ENCODE measurements at places on chromosomes 2 and 18. TPM values are rescaled to one million over a fixed set of nuclear protein-coding genes. Genes with fewer than 3 reads are reported as not detected.

DNA sequence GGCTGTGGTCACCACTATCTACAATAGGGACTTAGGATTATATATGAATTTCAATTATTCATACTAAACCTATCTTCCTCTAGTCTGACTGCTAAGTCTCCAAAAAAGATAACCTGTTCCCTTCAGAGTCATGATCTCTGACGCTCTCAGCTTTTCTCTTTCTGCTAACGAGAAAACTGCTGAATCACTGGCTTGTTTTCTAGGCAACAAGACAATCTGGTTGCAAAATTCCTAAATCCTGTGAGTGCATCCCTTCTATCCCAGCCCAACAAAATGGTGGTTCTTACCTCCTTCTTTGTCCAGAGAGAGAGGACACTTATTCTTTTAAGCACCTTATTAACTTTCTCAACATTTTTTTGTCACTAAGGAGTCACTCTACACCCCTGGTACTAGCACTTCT is 312.3 kb upstream of the PKDCC start:
- H3K4me1 ChIP-seq = no peaks in the 10 kb centered on the region
- DNase-seq = no peak
- H3K4me3 ChIP-seq = no peak overlapping the region
- no peaks in the 10 kb centered on the region for H3K27me3 ChIP-seq
- H3K36me3 ChIP-seq = no peaks in the 10 kb centered on the region

GRCh38 chr2:191757208-191757607 is 79.3 kb downstream of the NABP1 start:
- DNase-seq = no peak
- H3K4me1 ChIP-seq = peaks cover 21% of the 10 kb centered on the region
- no peak overlapping the region for H3K27ac ChIP-seq
- no peak overlapping the region for H3K4me3 ChIP-seq

DNA sequence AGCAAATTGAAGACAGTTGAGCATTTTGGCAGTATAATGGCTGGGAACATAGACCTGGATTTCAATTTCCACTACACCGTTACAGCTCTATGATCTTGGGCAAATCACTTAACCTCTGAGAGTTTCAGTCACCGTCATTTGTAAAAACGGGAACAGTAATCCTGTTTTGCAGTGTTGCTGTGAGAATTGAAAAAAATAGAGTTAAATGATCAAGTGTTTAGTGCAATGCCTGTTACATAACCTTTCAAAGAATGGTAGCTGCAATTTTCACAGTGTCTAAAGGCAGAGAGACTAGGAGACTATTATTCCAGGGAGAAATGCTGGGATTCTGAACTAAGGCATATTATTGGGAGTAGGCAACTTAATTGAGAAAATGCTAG is 2.0 kb downstream of the AGPS start:
- no peaks in the 10 kb centered on the region for H3K27me3 ChIP-seq
- no peak overlapping the region for H3K27ac ChIP-seq
- no peak overlapping the region for H3K4me3 ChIP-seq
- no peak for DNase-seq

DNA sequence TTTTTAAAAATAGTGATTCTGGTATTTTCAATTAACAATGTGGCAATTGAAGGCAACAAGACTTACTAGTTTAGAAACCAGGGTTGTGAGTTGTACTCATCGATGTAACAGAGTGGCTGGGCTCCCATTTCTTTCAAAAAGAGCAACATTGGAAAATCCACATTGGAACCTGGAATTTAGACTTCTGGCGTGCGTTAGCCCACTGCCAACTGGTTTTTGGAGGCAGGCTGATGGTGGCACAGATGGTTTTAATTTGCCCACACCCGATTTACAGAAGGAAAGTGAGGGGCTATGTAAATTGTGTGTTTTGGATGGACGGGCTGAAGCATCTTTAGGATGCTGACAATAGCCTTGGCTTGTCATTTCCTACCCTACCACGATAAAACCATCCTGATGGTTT is 66.3 kb downstream of the TRPM8 start:
- no peak for DNase-seq
- H3K36me3 ChIP-seq = no peaks in the 10 kb centered on the region
- H3K27me3 ChIP-seq = no peaks in the 10 kb centered on the region
- no peaks in the 10 kb centered on the region for H3K4me1 ChIP-seq
- H3K27ac ChIP-seq = no peak overlapping the region

DNA sequence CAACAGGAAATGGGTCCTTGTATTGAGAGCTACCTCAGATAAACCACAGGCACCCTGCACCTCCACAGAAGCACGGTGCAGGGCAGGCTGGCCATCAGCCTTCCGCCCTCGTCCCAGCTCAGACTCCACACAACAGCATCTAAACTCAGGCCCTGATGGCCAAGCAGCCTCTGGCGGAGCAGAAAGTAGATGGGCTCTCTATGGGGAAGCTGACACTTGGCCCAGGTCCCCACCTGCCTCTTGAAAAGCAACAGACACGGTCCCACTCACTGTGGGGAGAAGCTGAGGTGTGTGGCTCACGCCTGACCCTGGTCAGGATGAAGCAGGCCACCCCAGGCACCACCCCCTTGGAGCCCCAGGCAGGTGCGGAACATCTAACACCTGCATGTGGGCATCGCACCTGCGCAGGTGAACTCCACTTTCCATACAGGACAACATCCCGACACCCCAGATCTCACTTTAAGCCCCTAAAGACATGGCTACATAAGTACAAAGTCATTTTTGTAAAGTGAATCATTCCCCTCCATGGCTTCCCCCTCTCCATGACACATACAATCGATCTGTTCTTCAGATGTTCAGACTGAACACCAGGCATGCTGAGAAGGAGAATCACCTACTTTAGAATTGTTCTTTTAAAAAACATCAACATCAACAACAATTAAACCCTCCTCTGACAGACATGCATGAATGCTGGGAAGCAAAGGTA is 208.4 kb downstream of the ZBTB7C start:
- no peaks in the 10 kb centered on the region for H3K36me3 ChIP-seq
- no peak overlapping the region for H3K27ac ChIP-seq
- H3K4me3 ChIP-seq = no peak overlapping the region
- H3K27me3 ChIP-seq = no peaks in the 10 kb centered on the region

- no peaks in the 10 kb centered on the region for H3K4me1 ChIP-seq
- no peak for DNase-seq
- H3K27me3 ChIP-seq = no peaks in the 10 kb centered on the region
- H3K27ac ChIP-seq = no peak overlapping the region
- H3K36me3 ChIP-seq = no peaks in the 10 kb centered on the region
- no peak overlapping the region for H3K4me3 ChIP-seq
Measured at GRCh38 chr2:132937629-132938028, 267.6 kb upstream of the LYPD1 start.

DNA sequence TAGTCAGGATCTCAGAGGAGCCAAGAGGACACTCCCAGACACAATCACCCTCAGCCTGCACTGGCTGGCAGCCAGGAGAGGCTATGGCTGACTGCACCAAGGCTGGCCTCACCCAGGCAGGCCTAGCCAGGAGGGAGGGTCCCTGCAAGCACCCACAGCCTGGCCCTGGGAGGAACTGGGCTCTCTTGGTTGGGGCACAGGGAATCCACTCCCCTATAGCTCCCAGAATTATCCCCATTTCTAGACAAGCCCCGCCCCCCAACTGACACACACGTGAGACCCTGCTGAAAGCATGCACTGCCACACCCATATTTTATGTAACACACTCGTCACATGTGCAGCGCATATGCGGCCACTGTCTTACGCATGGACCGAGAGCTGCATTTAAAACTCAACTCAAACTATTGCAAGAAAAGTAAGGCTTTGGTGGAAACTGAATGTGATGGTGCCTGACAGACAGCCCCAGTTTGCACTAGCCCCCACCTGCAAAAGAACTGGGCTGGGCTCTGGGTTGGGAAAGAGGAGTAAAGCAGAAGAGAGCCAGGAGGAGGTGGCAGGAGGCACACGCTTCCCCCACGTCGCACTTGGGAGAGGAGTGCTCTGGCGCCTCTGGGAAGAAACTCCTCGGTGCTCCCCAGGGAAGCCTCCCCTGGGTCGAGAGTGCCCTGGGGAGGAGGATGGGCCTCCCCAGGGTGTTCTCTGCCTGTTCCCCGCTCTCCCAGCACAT is 28.9 kb upstream of the ARHGEF4 start:
- H3K4me3 ChIP-seq = no peak overlapping the region
- DNase-seq = no peak
- no peaks in the 10 kb centered on the region for H3K27me3 ChIP-seq
- peaks cover 17% of the 10 kb centered on the region for H3K4me1 ChIP-seq
- no peaks in the 10 kb centered on the region for H3K36me3 ChIP-seq

GRCh38 chr18:58362027-58362575 is 266.8 kb downstream of the ALPK2 start:
- no peaks in the 10 kb centered on the region for H3K27me3 ChIP-seq
- no peaks in the 10 kb centered on the region for H3K4me1 ChIP-seq
- H3K4me3 ChIP-seq = no peak overlapping the region
- H3K36me3 ChIP-seq = no peaks in the 10 kb centered on the region
- no peak for DNase-seq
- no peak overlapping the region for H3K27ac ChIP-seq

- H3K27ac ChIP-seq = no peak overlapping the region
- no peaks in the 10 kb centered on the region for H3K27me3 ChIP-seq
- DNase-seq = no peak
- no peaks in the 10 kb centered on the region for H3K4me1 ChIP-seq
- peaks cover 42% of the 10 kb centered on the region for H3K36me3 ChIP-seq
- no peak overlapping the region for H3K4me3 ChIP-seq
Measured at GRCh38 chr2:175932675-175933074, 69.4 kb downstream of the LNPK start.

GRCh38 chr2:2763351-2764000 is 432.4 kb upstream of the MYT1L start:
- peak overlapping the region; percentile 27 for H3K27ac ChIP-seq
- no peaks in the 10 kb centered on the region for H3K36me3 ChIP-seq
- no peak for DNase-seq
- no peak overlapping the region for H3K4me3 ChIP-seq

DNA sequence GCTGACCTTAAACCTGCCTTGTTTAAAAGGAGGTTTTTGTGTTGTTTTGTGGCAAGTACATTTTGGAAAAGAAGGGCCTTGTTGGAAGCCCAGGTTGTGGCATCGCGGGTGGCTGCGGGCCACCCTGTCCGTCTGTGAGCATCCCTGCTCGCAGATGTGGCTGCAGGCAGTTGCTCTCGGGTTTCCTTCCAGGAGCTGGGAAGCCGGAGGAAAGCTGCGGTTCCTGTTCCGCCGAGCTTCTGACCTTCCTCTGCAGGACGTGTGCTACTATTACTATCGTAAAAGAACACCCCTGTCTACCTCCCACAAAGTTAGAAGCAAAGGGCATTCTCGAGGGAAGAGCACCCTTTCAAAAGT is 766 bp downstream of the MFF start:
- peaks cover 31% of the 10 kb centered on the region for H3K4me1 ChIP-seq
- H3K27ac ChIP-seq = peak overlapping the region; percentile 92
- H3K36me3 ChIP-seq = no peaks in the 10 kb centered on the region

DNA sequence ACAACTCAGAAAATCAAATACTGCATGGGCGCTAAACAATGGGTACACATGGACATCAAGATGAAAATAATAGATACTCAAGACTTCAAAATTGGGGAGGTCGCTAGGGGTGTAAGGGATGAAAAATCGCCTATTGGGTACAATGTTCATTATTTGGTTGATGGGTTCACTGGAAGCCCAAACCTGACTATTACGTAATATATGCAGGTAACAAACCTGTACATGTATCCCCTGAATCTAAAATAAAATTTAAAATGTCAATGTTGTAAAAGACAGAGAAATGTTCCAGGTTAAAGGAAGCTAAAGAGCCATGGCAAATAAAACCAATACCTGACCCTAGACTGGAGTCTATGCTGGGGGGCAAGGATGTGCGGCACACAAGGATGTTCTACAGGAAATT is 80.4 kb upstream of the CCBE1 start:
- H3K27me3 ChIP-seq = no peaks in the 10 kb centered on the region
- no peak overlapping the region for H3K4me3 ChIP-seq
- no peak overlapping the region for H3K27ac ChIP-seq
- H3K36me3 ChIP-seq = no peaks in the 10 kb centered on the region

GRCh38 chr2:84899304-84900204 is 5.9 kb upstream of the TMSB10 start:
- peak overlapping the region; percentile 61 for H3K27ac ChIP-seq
- H3K36me3 ChIP-seq = no peaks in the 10 kb centered on the region

GRCh38 chr2:173654896-173655265 is 300.2 kb downstream of the CDCA7 start:
- H3K36me3 ChIP-seq = no peaks in the 10 kb centered on the region
- H3K27me3 ChIP-seq = no peaks in the 10 kb centered on the region
- peak overlapping the region; percentile 81 for H3K27ac ChIP-seq
- no peak for DNase-seq
- peaks cover 3% of the 10 kb centered on the region for H3K4me1 ChIP-seq

Gene EMILIN2
- total RNA-seq = 3.2 TPM

Gene METAP1D
- 5.9 TPM for total RNA-seq

Gene TRIM43
- total RNA-seq = not detected

Gene NR4A2
- total RNA-seq = 1.6 TPM

Gene EML6
- total RNA-seq = 2.7 TPM

Gene CCDC148
- 0.19 TPM for total RNA-seq

Gene ALK
- total RNA-seq = not detected

Gene FEV
- total RNA-seq = not detected
